ENCODE measurements at places on chromosomes 11 and 22.

DNA sequence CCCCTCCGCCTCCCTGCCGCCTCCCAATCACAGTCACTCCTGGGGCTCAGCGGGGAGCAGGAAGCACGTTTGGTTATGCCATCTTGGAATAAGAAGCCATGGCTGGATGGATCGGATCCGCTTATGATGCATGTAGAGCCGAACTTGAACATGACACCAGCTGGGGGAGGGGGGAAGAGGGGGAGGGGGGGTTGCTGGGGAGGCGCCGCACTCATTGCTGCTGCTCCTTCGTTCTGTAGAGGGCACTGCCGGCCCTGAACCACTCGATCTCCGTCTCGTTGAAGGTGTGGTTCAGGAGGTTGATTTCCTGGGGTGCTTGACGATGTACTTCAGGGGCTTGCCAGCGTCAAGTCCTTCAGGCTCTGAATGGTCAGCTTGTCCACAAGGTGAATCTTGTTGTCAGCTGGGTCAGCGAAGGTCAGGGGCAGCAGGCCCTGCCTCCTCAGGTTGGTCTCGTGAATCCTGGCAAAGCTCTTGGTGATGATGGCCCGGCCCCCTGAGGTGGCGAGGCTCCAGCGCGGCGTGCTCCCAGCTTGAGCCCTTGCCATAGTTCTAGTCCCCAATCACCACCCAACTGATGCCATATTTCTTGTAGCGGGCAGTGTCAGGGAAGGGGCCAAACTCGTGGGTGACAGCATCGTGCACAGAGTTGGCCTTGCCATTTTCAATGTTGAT, 476.9 kb upstream of the ISX start:
- no peak for DNase-seq

DNA sequence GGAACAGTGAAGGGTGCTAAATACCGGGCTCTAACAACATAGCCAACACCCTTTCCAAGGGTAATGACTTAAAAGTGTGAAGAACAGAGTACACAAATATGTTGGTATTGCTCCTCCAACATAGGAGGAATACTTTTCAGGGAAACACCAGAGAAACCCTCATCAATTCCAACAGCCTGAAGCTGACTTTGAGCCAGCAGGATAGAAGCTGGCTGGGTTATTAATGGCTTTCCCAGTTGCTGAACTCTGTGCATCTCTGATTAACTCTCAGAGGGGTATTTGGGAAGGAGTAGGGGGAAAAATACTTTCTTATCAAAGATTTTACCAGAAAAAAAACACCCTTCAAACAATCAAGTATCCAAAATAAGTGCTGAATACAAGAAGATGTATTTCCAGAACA, 95.6 kb downstream of the AMBRA1 start:
- no peak for DNase-seq

DNA sequence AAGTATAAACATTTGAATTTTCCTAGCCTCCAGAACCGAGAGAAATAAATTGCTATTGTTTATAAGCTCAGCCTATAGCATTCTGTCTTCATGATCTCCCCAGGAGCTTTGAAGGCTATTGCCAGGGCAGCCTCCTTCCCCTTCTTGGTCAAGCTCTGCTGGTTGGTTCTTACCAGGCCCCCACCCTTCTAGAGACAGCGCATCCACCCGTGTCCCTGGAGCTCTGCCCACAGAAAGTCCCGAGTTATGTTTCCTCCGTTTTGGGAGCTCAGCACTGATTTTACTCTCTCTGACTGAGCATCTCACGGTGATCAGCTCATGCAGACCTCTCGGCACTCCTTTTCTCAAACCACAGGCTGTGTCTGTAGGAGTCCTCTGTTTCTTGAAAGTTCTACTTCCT, 123.8 kb upstream of the SORL1-AS1 start:
- no peak for DNase-seq

- DNase-seq: no peak
Observed at GRCh38 chr22:17269607-17270261, 50.5 kb upstream of the ADA2 start.

DNA sequence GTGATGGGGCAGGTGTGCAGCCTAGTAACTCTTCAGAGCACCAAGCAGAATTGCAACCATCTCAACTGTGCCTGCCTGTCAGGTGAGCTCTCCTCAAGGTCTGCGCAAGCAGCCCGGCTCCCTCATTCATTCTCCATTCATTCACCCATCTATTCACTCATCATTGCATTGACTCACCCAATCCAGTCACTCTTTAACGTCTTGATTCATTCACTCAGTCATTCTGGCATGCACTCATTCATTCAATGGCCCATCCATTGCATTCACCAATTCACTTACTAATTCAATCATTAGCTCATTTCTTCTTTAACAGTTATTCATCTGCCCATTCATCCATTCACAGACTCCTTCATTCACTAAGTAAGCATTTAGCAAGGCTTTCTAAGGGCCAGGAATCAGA, 111.8 kb downstream of the PDE2A start:
- no peak for DNase-seq

DNA sequence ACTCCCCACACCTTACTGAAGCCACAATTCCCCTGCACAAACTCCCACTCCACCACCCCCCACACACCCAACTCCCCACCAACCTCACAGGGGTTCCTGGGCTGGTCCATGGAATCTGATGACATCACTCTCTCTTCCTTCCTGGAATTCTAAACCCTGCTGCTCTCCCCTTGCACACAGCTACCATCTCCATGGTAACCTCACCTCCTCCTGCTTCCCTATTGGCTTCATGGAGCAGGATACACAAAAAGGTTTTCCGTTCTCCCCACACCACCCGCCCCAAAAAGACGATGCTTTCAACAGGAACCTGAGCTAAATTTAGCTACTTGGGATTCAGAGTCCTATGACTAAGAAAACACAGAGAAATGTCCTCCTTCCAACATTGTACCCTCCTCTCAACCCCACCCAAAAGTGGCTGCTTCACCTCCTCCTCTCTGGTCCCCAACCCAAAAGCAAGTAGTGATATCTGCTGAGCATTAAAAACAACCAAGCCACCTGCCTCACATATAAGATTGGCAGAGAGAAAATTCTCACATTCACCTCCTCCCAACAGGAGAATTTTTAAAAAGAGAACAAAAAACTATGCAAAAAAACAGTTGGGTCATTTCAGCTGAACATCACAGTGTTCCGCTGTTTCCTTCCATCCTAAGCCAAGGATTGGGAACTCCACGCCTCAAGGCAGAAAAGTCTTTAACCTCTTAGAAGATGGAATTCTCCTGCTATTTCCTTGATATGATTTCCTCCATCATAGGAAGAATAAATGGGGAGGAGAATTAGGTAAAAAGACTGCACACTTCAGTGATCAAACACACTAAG, 66.9 kb downstream of the RBFOX2 start:
- no peak for DNase-seq

DNA sequence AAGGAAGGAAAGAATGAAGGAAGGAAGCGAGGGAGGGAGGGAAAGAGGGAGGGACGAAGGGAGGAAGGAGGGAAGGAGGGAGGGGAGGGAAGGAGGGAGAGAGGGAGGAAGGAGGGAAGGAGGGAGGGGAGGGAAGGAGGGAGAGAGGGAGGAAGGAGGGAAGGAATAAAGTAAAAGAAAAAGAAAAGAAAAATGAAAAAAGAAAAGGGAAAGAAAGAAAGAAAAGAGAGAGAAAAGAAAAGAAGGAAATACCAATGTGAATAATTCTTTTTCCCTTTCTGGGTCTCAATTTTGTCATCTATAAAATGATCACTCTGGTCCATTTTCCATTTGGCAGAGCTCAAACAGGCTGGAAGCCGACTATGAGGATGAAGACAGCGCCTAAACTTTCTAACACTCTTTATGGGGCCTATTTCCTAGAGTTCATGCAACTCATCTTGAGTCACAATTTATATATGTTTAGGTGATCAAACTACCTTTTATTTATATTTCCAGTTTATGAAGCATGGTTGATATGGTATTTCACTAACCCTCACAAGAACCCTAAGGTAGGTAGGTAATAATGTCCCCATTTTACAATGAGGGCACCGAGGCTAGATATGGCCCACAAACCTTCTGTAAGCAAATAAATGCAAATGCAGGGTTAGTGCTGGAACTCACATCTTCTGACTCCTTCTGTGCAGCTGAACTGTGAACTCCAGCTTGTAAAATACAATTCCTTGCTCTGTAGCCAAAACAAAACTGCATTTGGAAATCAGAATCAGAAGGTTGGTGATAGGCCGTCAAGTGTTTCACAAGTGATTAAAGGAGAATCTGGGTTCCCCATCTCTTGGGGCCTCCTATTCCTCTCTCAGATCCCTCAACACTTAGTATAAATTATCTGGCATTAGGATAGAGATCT, 434.3 kb downstream of the ETS1 start:
- DNase-seq: no peak

DNA sequence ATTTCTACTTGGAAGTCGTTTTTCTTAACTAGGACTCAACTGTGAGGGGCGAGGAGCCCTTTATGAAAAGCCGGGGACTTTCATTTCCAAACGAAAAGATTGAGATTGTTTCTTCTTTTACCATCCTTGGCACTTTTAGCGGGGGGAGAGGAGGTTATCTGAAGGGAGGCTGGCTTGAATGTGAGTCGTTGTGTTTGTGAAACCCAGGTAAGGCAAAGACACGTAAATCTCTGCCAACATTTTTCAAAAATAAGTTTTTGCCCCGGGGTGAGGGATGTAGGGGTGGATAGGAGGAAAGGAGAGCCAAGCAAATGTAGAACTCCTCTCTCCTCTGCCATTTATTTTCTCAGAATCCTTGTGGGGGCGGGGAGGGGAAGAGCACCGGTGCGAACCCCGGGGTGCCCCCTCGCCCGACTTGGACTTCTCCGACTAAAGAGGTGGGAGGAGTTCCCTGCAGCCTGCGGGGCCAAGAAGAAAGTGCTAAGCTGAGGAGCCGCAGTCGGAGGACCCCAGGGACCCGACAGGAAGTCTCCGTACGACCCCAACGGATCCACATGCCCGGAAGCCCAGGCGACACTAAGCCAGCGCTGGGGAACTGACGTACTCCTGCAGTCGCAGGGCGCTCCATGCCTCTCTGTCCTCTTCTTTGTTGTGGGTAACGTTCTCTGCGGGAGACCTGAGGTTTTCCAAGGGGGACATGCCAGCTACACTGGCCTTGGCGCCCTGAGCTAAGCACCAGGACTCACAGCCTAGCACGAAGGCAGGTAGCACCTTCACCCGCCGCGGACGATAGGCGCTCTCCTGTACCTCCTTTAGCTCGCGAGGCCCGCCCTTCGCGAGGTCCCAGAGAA, 2.4 kb upstream of the WT1 start:
- no peak for DNase-seq

DNA sequence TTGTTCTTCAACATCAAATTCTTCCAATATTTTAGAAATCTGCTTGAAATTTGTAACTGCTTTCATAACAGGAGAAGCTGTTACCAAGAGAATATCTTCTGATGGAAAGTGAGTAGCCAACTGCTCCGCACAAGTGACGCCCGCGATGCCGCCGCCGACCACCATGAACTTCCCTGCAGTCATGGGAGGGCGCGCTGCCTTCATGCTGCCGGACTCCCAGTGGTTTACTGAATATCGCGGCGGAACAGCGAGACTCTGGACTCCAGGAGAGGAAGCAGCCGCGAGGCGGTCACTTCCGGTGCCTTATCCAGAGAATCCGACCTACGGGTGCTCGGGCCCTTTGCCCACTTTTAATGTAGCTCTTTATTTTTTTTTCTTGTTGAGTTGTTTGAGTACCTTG, 190.6 kb downstream of the GUCY1A2 start:
- no peak for DNase-seq

GRCh38 chr11:128940603-128941002, 2.1 kb downstream of the TP53AIP1 start:
- no peak for DNase-seq

GRCh38 chr11:17734418-17734911, at the start of gene KCNC1:
Gene KCNC1, plus strand, starts transcription at chr11:17734781. Its CDS starts 1,222 bp downstream, at chr11:17736003.
- peak; percentile 67 for DNase-seq

- DNase-seq: no peak
Observed at GRCh38 chr11:64196626-64197025, 9.9 kb upstream of the FERMT3 start.

DNA sequence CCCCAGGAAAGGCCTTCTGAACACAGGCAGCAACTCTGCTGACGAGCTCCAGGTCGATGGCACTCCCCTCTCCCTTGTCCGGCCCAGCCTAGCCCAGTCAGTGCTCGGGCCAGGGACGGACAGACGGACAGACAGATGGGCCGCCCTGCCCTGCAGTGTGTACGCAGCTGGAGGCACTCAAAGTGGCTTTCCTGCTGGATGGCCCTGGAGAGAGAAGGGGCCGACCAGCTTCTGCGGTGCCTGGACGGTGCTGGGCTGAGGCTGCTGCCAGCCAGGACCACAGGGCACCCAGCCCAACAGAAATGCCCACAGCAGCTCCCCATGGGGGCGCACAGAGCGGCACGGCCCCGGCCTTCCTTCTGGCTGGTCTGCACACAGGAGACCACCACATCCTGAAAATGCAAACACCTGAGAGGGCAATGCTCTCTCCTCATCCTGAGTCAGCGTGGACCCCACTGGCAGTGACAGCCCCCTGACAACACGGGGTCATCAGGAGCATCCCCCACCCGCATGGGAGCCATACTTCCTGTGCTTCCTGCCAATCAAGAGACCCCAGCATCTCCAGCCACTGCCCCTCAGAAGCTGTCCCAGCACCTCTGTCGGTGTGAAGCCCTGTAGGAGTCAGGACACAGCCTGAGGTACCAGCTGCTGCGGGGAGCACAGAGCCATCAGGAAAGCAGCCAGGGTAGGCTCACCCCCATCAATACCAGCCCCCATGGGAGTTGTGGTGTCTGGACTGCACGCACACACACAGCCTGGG, 692 bp upstream of the MOB2 start:
- DNase-seq: no peak

DNA sequence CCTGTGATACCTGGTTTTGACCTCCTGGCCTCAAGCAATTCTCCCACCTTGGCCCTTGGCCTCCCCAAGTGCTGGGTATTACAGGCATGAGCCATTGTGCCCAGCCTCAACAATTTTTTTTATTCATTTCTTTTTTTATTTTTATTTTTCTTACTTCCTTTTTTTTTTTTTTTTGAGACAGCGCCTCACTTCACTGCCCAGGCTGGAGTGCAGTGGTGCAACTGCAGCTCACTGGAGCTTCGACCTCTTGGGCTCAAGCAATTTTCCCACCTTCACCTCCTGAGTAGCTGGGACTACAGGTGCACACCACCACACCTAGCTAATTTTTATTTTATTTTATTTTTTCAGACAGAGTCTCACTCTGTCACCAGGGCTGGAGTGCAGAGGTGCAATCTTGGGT, 25.5 kb upstream of the CECR2 start:
- DNase-seq: no peak

- no peak for DNase-seq
Observed at GRCh38 chr11:70468256-70469195, 70.2 kb downstream of the CTTN start.

GRCh38 chr11:61008971-61009370, 37.5 kb downstream of the CD6 start:
- no peak for DNase-seq

DNA sequence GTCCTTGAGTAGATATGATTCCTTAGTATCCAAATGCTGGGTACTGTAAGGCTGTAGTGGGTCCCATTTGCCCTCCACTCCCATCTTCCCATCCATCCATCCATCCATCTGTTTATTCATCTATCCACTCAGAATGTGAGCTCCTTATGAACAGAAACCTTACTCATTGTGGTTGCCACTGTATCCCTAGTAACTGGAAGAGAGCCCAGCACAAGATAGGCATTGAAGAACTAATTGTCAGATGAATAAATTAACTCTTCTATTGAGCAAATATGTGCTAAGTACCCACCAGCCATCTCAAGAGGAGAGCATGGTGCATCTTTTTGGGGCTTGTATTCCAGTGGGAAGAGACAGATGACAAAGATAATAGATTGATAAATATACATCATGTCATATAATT, 86.4 kb upstream of the SEZ6L start:
- DNase-seq: no peak
